ENCODE measurements at places on chromosomes 1 and 21.

DNA sequence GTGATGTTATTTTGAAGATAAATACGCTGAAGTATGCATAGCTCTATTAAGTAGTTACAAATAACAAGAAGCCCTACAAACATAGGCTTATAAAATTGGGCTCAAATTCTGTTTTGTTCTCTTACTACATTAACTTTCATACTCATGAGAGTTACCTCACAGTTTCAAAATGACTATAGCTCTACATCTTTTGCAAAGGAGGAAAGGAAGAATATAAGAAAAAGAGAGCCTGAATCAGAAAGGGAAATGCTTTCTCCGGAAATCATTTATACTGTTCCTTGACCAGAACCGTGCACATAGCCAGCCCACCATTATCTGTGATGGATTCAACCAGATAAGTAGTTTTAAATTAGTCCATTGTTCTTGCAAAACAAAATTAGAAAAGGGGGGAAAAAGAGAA is 1252.1 kb downstream of the NCAM2 start:
- DNase-seq: no peak

- DNase-seq: no peak
Observed at GRCh38 chr1:69524015-69524414, 43.7 kb upstream of the LRRC7 start.

GRCh38 chr1:160092366-160093068 is 5.9 kb downstream of the IGSF8 start:
- DNase-seq: no peak

DNA sequence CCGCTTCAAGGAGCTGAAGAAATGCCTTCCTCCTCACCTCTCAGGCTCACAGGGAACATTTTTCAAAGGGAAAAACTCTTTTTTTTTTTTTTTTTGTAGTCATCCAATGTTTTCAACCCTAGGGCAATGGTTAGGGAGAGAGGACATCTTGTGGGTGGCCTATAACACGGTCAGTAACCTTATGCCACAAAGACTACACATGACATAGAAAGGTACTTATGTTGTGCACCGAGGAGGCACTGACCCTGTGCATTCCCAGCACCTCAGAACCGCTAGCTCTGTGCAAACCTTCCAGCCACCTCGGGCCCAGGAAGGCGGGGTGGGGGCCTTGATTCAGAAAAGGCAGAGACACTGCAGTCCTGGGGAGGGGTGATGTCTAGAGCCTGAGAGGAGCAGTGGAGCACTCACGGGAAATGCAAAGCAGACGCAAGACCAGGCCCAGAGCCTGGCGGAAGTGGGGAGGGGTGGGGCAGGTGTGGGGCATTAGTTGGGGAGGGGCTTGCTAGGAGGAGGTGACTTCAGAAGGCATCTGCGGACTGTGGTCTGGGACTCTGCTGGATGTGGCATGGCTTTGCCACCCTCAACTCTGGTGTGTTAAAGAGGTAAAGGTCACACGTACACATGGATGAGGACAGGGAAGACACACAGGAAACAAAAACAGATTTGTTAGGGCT is 68.6 kb downstream of the MDM4 start:
- DNase-seq: no peak

DNA sequence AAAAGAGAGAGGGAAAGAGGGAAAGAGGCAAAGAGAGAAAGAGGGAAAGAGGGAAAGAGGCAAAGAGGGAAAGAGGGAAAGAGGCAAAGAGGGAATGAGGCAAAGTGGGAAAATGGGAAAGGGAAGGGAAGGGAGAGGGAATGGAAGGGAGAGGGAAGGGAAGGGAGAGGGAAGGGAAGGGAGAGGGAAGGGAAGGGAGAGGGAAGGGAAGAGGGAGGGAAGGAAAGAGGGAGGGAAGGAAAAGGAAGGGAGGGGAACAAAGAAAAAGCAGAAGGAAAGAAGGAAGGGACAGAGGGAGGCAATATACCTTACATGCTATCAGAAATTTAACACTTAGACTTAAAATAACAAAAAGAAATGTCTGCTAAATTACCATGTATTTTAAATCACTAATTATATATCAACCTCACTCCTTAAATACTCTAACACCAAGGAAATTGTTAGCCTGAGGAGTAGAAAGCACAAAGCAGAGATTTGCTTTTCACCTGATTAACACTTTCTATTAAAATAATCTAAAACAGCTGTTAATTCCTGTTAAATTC is 41.8 kb downstream of the DUSP10 start:
- DNase-seq: no peak

DNA sequence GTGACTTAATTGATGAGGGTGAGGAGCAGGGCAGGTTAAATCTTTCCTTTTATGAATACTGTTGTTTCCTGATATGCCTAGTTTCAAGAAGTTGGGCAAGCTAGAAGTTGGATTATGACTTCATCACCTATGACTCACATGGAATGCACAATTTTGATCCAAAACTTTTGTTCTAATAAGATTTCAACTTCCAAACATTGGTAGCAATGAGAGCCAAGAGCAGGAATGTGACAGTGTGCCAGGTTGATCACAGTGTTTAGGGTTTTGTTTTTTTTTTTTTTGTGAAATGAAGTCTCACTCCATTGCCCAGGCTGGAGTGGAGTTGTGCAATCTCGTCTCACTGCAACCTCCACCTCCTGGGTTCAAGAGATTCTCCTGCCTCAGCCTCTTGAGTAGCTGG is 349.4 kb downstream of the DUSP10 start:
- no peak for DNase-seq

GRCh38 chr1:203996126-203996525 is 76.8 kb upstream of the SOX13 start:
- DNase-seq: no peak

DNA sequence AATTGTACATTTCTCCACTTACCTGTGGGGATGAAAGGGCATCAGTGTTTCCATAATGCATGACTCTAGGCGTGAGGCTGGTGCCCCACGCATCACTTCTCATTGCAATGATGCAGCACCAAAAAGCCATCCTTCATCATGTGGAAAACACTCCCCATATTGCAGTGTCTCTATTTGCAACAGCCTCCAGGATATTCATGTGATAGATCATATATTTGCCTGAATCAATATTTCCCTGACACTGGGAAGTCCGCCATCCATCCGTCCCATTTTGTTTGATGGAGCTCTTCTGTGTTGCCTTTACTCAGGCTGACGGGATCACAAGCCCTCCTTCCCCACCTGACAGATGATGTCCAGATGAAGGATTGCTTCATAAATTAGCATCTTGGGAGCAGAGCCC is 74.5 kb upstream of the CAMK1G start:
- DNase-seq: no peak

DNA sequence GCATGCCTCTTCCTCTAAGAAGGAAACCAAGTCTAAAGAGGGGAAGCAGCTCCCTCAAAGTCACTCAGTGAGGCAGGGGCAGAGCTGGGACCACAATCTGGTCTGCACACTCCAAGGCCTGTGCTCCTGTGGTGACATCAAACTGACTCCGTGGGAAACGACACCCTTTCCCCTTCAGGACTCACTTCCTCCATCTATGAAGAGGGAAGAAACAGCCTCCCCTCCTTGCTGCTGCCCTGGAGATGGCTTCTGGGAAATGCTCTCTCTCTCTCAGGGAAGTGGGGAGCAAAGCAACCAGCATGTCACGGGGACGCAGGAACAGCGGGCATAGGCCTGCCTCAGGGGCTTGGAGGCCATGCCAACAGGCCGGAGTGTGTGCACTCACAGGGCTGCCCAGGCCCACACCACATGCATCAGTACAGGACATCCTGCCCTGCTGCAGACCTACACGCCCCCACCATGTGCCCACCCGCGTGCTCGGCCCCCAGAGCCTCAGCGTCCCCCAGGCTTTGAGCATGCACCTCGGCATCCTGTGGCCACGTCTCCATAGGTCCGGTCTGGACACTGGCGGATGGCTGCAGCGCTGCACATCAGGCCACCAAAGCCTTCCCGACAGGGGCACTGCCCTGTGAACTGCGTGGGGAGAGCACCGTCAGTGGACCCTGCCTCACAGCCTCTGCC is 25.7 kb downstream of the LAMB3 start:
- DNase-seq: no peak

Data from NCI-H774 (cell line).